ENCODE measurements at places on chromosomes 5 and 9. TPM values are rescaled to one million over a fixed set of nuclear protein-coding genes. Genes with fewer than 3 reads are reported as not detected.

- no peak overlapping the region for H3K4me3 ChIP-seq
- H3K36me3 ChIP-seq = no peaks in the 10 kb centered on the region
- DNase-seq = no peak
- no peaks in the 10 kb centered on the region for H3K4me1 ChIP-seq
Measured at GRCh38 chr5:173557123-173557903, 59.1 kb downstream of the BOD1 start.

DNA sequence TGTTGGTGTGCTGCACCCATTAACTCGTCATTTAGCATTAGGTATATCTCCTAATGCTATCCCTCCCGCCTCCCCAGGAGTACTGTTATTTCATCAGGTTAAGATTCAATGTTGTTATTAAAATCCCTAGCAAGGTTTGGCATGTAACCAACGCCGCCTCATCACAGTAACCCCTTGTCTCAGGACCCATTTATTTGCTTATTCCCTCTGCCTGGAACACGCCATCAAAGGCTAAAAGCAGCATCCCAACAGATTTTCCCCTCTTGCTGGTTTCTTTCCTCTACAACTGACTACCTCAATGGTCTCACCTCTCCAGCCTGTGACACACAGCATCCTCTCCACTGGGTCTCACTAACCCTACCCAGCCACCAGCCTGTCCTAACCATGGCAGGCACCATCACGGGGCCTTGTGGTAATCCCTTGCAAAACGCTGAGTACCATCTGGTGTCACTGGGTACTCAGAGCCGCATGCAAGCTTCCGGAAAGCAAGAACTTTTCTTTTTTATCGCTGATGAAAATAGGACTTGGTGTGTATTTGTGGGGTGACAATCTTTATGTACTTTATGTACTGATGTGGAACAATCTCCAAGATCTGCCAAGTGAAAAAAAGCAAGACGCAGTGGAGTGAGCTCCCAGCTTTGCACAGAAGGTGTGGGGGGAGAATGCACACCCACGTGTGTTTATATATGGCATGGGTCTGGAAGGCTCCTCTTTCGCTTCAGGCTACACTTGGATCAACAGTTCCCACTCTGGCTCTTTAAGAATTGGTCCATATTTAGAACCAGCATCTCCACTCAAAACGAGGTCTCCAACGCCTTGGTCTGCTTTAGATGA is 6.1 kb downstream of the RPS14 start:
- H3K4me3 ChIP-seq = no peak overlapping the region
- H3K36me3 ChIP-seq = peaks cover 62% of the 10 kb centered on the region
- no peaks in the 10 kb centered on the region for H3K27me3 ChIP-seq
- DNase-seq = no peak
- H3K27ac ChIP-seq = no peak overlapping the region

DNA sequence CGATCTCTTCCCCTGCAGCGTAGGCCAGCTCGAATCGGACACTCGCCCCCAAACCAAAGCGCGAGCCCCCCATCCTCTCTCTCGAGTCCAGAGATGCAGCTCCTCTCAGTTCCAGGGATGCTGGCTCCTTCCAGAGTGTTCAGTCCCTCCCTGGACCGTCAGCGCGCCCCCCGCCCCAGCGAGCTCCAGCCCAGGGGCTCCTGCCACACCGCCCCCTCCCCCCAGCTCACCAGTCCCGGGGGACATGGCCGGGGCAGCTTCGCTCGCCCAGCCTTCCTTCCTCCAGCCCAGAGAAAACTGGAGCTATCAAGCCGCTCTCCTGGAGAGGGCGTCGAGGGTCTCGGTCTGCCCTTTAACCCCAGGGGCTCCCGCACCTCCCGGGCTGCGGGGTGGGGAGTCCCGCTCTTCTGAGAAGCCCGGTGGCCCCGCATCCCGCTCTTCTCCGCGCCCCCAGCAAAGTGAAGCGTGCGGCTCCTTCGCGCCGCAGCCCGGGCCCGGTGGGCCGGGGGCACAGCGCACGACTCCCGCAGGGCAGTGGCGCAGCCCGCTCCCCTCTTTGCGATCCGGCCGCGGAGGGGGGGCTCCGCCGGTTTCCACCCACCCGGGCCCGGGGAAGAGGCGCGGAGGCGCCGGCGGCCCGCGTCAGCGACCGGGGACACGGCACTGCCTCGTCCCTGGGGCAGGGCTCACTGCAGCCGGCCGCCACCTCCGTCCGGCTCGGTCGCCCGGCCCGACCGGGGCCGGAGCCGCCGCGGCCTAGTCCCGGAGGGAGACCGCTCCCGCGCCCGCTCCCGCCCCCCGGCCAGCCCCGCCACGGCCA is 587 bp downstream of the MIER3 start:
- peaks cover 18% of the 10 kb centered on the region for H3K36me3 ChIP-seq
- H3K27ac ChIP-seq = peak overlapping the region; percentile 78

GRCh38 chr5:78706381-78706780 is 57.8 kb upstream of the LHFPL2 start:
- no peak for DNase-seq
- H3K27ac ChIP-seq = no peak overlapping the region
- no peaks in the 10 kb centered on the region for H3K27me3 ChIP-seq
- H3K36me3 ChIP-seq = no peaks in the 10 kb centered on the region

- no peaks in the 10 kb centered on the region for H3K27me3 ChIP-seq
- H3K4me3 ChIP-seq = no peak overlapping the region
- H3K4me1 ChIP-seq = no peaks in the 10 kb centered on the region
- H3K36me3 ChIP-seq = no peaks in the 10 kb centered on the region
- no peak overlapping the region for H3K27ac ChIP-seq
- no peak for DNase-seq
Measured at GRCh38 chr5:16271851-16272250, 92.3 kb upstream of the MARCHF11 start.

GRCh38 chr9:34370970-34371880 is 5.5 kb downstream of the MYORG start:
- DNase-seq = no peak
- no peaks in the 10 kb centered on the region for H3K27me3 ChIP-seq
- H3K27ac ChIP-seq = no peak overlapping the region
- H3K36me3 ChIP-seq = peaks cover 6% of the 10 kb centered on the region
- H3K4me1 ChIP-seq = peaks cover 15% of the 10 kb centered on the region

GRCh38 chr5:68659881-68660280 is 433.9 kb upstream of the SLC30A5 start:
- no peak overlapping the region for H3K4me3 ChIP-seq
- no peaks in the 10 kb centered on the region for H3K36me3 ChIP-seq
- no peak for DNase-seq
- H3K4me1 ChIP-seq = no peaks in the 10 kb centered on the region
- no peak overlapping the region for H3K27ac ChIP-seq

DNA sequence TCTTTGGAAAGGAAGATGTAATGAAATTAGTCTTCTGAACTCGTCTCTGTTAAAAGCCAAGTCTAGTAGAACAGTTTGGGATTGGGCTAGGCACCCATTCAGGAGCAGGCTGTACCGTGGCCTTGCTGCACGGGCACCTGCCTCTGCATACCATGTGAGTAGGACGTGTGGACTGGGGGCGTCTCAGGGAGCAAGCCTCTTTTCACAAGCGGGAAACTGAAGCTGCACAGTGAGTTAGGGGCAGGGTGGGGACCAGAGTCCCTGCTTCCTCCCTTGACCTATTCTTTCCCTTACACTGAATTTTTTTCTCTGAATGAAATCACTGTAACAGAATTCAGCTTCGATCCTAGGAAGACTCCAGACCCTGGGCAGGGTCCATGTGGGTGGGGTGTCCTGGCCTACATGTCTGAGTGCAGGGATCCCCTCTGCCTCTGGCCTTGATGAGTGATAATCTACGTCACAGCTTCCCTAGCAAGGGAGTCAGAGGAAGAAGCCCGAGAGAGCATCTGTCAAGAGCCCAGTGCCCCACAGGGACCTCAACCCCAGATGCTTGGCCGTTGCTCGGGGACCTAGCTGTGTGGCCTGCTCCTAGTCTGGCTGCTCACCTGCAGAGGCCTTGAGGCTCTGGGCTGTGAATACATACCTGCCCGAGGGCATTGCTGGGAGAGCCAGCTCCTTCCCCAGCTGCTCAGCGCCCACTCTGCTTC is 15.1 kb downstream of the PHF2 start:
- peaks cover 56% of the 10 kb centered on the region for H3K4me1 ChIP-seq
- H3K4me3 ChIP-seq = no peak overlapping the region
- H3K27ac ChIP-seq = no peak overlapping the region
- H3K36me3 ChIP-seq = no peaks in the 10 kb centered on the region

- no peak overlapping the region for H3K27ac ChIP-seq
- H3K36me3 ChIP-seq = no peaks in the 10 kb centered on the region
- H3K4me3 ChIP-seq = no peak overlapping the region
- H3K4me1 ChIP-seq = no peaks in the 10 kb centered on the region
Measured at GRCh38 chr5:2024986-2025721, 142.4 kb upstream of the IRX4 start.

- H3K27ac ChIP-seq = no peak overlapping the region
- DNase-seq = no peak
- H3K27me3 ChIP-seq = no peaks in the 10 kb centered on the region
- no peak overlapping the region for H3K4me3 ChIP-seq
Measured at GRCh38 chr9:80699511-80699998, 989.8 kb downstream of the TLE1 start.

DNA sequence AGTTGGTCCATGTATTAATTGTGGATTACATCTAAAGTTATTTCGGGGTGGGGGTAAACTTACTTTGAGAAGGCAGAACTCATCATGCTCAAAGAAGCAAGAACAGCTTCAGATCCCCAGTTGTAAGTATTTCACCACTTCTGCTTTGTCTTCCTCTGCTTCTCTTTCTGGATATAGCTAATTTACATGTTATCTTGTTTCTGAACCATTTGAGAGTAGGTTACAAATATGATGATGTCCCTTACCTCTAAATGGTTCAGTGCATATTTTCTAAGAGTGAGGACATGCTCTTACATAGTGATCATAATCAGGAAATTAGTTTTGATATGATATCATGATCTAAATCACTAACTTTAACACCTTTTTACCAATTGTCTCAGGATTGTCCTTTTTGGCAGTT is 11.9 kb downstream of the TRIO start:
- no peaks in the 10 kb centered on the region for H3K36me3 ChIP-seq
- peaks cover 52% of the 10 kb centered on the region for H3K4me1 ChIP-seq

DNA sequence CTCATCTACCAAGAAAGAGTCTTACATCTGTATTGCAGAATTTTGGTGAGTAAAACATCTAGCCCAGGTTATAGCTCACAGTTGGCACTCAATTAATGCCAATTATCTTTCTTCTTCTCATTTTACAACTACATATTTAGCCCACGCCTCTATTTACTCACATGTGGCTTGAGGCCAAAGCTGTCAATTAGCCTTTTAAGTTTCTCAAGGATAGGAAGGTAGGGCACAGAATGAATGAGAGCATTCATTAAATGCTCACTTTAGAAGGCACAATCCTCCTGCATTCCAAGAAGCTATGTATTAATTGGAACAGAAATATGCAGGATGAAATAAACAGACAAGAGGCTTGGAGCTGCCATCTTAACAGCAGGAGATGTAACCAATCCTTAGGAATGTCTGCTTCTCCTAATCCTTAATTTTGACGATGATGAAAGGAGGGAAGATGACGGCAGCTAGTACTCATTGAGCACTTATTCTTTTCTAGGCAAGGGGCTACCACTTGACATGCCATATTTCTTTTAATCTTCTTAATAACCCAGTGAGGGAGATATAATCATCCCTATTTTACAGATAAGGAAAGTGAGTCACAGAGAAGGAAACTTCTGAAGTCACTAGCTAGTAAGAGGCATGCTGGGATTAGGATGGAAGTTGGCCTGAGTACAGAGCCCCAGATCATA is 30.8 kb upstream of the PANK3 start:
- no peaks in the 10 kb centered on the region for H3K27me3 ChIP-seq
- no peaks in the 10 kb centered on the region for H3K4me1 ChIP-seq
- no peak for DNase-seq
- H3K36me3 ChIP-seq = no peaks in the 10 kb centered on the region
- H3K4me3 ChIP-seq = no peak overlapping the region

DNA sequence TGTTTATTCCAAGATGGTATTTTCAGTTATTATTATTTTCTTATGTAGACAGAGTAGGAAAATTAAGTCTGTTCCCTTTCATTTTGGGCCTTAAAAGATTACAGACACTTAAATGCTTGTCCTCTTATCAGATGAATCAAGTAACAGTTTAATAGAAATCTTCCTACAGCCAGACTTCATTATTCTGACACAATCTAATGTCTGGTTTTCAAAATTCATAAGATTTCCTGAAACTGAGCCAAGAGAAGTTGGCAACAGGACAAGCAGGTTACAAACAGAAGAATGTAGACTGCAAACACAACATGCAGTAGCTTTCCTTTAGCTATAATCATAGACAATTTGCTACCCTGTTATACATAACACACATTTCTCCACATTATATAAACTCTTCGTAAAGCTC is 130.5 kb downstream of the FBXL17 start:
- no peaks in the 10 kb centered on the region for H3K27me3 ChIP-seq
- H3K4me3 ChIP-seq = no peak overlapping the region
- no peak overlapping the region for H3K27ac ChIP-seq

- H3K4me1 ChIP-seq = peaks cover 32% of the 10 kb centered on the region
- peak overlapping the region; percentile 87 for H3K27ac ChIP-seq
- H3K27me3 ChIP-seq = no peaks in the 10 kb centered on the region
- H3K36me3 ChIP-seq = peaks cover 2% of the 10 kb centered on the region
- H3K4me3 ChIP-seq = peak overlapping the region; percentile 70
Measured at GRCh38 chr5:96875791-96876291, 459 bp upstream of the ERAP2 start.

CMBL gene
- 21.7 TPM for total RNA-seq

PCDHA12 gene
- 6.6 TPM for total RNA-seq

TAS2R1 gene
- total RNA-seq = not detected

Measured in lower lobe of right lung (tissue), 2 donors.